ENCODE measurements at places on chromosomes 4 and X.

DNA sequence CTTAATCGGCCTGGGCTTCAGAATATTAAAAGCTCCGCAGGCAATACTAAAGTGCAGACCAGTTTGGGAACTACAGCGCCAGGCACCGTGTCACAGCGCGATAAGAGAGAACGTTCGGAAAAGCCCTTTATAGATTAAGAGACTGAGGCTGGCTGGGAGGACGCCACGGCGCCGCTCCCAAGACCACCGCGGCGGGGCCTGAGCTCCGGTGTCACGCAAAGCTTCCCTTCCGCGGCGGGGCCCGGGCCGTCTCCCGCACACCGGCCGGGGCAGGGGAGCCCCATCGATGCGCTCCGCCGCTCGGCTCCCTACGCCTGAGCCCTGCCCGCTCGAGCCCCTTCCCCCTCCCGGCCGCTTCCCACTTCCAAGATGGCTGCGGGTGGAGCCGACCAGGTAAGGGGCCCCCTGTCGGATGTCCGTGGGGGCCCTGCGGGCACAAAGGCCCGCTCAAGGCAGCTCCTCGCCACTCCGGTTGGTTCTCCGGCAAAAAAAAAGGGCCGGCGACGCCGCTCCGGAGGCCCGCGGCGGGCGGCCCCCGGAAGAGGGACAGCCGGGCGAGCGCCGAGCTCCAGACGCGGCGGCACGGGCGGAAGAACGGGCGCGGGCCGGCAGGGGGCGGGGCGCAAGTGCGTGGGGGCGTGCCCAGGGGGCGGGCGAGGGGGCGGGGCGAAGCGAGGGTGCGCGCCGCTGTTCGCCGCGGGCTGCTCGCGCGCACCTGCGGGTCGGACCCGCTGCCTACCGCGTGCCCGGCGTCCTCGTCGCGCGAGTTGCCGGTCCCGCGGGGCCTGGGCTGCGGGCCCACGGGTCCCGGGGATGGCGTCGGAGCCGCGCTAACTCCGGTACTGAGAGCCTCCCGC lies at the start of gene TBC1D14:
Gene TBC1D14 (plus strand): TSS at position 714 of the 857 bp plus-strand sequence. CDS start 13,564 bp downstream, outside the sequence.
- peak; percentile 97 for DNase-seq

- DNase-seq: no peak
Observed at GRCh38 chrX:151370906-151371305, 26.1 kb upstream of the VMA21 start.

- no peak for DNase-seq
Observed at GRCh38 chr4:165359506-165359905, 19.3 kb upstream of the CPE start.

GRCh38 chrX:124737771-124738170 lies 391.4 kb downstream of the SH2D1A start:
- no peak for DNase-seq

- DNase-seq: no peak
Observed at GRCh38 chr4:63906660-63907183, 502.5 kb downstream of the TECRL start.

GRCh38 chr4:138864961-138865720 lies 150.4 kb upstream of the NOCT start:
- DNase-seq: no peak

- no peak for DNase-seq
Observed at GRCh38 chr4:96093057-96093456, 253.2 kb downstream of the PDHA2 start.
